ENCODE measurements at places on chromosomes 4 and X.

DNA sequence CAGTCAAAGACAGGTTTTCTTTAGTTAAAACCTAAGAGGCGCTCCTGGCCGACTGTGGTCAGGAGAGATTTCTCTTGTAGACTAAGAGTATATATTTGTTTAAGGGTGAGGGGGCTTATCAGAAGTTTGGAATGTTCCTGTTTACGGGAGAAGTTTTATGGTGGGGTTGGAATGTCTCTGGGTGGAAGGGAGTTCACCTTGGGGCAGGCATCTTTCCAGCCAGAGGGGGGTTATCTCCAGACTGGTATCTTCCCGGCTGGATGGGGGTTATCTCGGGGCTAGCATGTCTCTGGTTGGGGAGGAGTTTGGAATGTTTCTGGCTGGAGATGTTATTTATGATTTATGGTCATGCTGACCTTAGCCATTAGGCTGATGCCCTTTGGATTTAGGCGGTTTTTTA, 116.0 kb downstream of the COX7B2 start:
- DNase-seq, result no peak

GRCh38 chr4:170106900-170107299, 17.1 kb upstream of the AADAT start:
- DNase-seq, result no peak

- no peak for DNase-seq
Observed at GRCh38 chr4:14650127-14650526, 352.2 kb upstream of the CPEB2 start.

- DNase-seq, result peak; percentile 0
Observed at GRCh38 chr4:119314356-119314755, 7.6 kb downstream of the FABP2 start.

DNA sequence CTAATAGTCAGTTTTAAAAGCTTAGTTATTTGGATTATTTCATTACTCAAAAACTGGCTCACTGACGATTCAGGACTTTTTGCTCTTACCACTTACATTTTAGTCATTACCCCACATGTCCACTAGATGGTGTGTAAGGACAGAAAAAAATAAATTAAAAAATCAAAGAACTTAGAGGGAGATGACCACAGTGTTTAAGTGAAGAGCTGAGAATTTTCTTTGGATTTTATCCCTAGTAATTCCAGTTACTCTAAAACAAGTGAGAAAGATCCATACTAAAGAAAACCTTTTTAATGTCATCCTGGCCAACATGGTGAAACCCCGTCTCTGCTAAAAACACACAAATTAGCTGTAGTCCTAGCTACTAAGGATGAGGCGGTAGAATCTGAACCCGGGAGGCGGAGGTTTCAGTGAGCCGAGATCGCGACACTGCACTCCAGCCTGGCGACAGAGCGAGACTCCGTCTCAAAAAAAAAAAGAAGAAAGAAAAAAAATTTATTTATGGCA, 26.4 kb upstream of the TMPRSS11B start:
- no peak for DNase-seq

DNA sequence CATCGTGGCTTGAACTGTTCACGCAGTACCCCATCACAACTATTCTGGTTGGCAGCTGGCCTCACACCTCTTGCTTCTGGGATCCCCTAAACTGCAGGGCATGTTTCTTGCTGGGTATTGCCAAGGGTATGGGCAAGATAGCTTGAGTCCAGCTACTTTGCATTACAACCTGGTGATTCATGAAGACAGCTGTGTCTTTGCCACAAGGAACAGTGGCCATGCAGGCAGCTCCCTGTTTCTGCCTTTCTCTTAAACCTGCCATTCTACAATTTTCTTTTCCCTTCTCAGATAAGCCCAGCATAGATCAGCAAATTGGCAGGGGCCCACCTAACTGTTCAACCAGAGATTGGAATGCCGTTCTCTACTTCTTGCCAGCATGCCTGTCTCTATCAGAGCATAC, 42.8 kb downstream of the TENM3 start:
- DNase-seq, result no peak

GRCh38 chrX:10612215-10612614, 8.2 kb downstream of the MID1 start:
- DNase-seq, result no peak

GRCh38 chr4:81454499-81454898, 17.2 kb downstream of the RASGEF1B start:
- DNase-seq, result peak; percentile 4

DNA sequence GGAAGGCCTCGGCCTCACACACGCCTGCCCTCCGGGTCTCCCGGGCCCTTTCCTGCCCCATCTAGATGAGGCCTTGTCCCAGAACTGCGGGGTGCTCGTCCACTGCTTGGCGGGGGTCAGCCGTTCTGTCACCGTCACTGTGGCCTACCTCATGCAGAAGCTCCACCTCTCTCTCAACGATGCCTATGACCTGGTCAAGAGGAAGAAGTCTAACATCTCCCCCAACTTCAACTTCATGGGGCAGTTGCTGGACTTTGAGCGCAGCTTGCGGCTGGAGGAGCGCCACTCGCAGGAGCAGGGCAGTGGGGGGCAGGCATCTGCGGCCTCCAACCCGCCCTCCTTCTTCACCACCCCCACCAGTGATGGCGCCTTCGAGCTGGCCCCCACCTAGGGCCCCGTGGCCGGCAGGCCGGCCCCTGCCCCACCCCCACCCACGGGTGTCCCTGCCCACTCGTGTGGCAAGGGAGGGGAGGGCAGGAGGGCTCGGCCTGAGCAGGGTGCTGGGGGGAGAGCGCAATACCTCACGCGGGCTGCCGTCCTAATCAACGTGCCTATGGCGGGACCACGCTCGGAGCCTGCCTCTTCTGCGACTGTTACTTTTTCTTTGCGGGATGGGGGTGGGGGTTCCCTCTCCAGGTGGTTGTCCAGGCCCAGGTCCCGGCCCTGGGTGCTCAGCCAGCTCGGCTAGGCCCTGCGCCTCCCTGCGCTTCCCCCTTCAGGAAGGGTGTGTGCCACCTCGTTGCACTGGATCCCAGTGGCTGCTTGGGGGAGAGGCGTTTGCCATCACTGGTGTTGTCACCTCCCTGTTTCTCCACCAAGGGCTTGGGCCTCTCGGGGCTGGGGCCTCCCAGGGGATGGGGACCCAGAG, 3.1 kb downstream of the DUSP9 start:
- no peak for DNase-seq

GRCh38 chrX:22686138-22686541, 313.6 kb upstream of the DDX53 start:
- no peak for DNase-seq

DNA sequence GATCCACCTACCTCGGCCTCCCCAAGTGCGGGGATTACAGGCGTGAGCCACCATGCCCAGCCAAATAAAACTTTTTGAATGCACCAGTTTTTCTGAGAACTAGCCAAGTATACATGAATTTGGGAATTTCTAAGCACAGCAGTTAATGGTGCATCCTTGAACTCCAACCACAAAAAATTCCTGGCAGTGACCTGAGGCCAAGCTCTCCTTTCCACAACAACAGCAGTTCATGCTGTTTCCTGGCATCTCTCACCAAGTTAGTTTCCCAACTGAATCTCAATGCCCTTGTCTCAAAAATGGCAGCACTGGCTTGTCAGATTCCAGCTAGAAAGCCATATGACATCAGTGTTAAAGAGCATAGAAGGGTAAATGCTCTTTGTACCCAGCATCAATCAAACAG, 15.9 kb upstream of the XKRX start:
- DNase-seq, result no peak

GRCh38 chr4:153766758-153767157, 6.9 kb upstream of the RNF175 start:
- DNase-seq, result no peak

DNA sequence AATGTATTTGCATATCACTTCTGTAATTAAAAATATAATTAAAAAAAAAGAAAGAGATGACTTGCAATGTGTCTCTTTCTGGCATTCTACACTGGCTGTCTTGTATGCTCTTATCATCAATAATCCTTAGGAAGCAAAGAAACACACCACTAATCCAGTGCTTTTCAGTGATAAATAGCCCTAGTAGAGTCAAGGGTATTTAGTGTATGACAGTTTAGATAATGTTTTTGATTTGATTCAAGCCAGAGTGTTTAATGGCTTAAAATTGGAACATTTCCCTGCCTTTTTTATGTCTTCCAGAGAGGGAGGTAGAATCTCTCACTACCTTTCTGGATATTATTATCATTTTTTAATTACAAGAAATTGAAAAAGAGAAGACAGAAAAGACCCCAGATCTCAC, 48.6 kb upstream of the CXCL8 start:
- no peak for DNase-seq

GRCh38 chr4:21768349-21769310, 179.9 kb downstream of the KCNIP4 start:
- DNase-seq, result no peak

DNA sequence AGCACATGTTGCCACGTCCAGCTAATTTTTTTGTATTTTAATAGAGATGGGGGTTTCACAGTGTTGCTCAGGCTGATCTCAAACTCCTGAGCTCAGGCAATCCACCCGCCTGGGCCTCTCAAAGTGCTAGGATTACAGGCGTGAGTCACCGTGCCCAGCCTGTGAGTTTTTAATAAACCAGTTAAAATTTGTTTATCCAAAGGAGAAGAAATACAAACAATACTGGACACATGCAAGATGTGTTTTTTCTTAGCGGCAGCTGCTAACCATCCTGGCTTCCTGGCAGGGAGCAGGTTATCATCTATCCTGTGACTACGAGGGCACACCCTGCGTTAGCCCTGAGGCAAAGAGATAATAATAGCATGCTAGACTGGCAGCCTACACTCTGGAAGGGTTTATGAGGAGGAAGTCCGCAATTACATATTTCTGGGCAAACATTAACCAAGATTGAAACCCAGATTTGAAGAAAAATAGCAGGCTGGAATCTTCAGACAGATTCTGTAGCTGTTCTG, 191.4 kb downstream of the SPRY1 start:
- DNase-seq, result no peak

DNA sequence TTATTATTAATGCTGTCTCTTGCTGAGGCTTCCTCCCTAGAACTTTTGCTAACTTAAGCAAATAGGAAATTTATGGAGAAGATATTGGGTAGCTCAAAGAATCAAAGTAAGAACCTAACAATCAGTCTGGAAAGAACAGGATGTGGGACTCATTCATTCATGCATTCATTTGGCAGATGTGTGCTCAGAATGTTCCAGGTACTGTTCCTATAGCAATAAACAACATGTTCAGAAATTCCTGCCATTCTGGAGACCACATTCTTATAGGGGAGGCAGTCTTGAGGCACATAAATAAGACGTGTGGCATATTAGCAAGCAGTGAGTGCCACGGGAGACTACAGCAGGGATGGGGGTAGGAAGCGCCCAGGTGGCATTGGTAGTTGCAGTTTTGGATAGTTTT, 5.0 kb downstream of the GRK4 start:
- DNase-seq, result no peak

- DNase-seq, result no peak
Observed at GRCh38 chrX:119919835-119920585, 23.5 kb downstream of the NKAP start.

DNA sequence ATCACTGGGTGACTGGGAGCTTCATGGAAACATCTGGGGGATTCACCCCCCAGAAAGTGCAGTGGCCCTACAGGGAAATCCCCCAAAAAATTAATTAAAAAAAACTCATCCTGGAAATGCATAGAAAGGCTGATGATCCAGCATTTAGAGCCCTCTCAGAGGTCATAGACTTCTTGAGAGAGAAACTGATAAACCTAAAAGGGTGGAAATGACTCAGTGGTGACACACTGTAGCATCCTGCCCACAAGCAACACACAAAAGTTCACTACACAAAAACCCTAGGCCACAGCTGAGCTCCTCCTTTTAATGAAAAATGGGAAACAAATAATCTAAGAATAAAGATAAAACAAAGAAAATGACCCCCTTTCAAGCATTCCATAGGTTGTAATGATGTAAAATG, 911.5 kb downstream of the GLUD2 start:
- DNase-seq, result no peak

GRCh38 chrX:106932492-106932923, 12.3 kb downstream of the CLDN2 start:
- no peak for DNase-seq

GRCh38 chr4:107497054-107497453, 223.0 kb downstream of the PAPSS1 start:
- DNase-seq, result no peak

GRCh38 chr4:183438458-183439113, 5.8 kb upstream of the CDKN2AIP start:
- DNase-seq, result no peak

GRCh38 chr4:52704661-52705060, 45.6 kb upstream of the USP46 start:
- DNase-seq, result no peak

DNA sequence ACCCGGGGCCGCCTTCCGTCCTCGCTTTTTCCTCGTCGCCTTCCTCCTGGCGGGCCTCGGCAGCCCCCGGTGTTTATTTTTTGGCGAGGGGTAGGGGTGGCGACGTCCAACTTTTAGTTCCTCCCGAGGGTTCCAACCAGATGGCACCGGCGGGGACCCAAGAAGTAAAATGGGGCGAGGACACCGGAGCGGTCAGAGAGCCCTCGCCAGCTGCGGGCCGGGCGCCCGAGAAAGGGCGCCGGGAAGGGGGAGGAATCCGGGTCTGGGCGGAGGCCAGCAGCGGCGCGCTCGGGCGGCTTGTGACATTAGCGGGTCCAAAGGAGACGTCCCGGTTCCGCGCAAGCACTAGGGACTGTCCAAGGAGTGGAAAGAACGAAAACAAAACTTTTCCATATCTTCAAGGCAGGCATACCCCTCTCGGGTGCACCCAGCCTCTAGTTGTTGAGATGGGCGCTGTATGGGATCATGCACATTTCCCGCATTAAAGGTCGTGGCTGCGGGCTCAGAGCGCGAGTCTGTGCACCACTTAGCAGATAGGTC, 691 bp upstream of the USP46 start:
- DNase-seq, result no peak

GRCh38 chr4:176981551-176981950, 188.8 kb upstream of the VEGFC start:
- no peak for DNase-seq

- DNase-seq, result no peak
Observed at GRCh38 chrX:118212817-118213183, 96.2 kb upstream of the KLHL13 start.

- no peak for DNase-seq
Observed at GRCh38 chr4:31130930-31131329, 410.8 kb downstream of the PCDH7 start.

GRCh38 chrX:68914479-68914946, 85.7 kb downstream of the EFNB1 start:
- no peak for DNase-seq

GRCh38 chrX:48532161-48532560, 7.4 kb upstream of the TBC1D25 start:
- DNase-seq, result no peak

GRCh38 chr4:94480362-94480951, 28.7 kb downstream of the PDLIM5 start:
- DNase-seq, result no peak

DNA sequence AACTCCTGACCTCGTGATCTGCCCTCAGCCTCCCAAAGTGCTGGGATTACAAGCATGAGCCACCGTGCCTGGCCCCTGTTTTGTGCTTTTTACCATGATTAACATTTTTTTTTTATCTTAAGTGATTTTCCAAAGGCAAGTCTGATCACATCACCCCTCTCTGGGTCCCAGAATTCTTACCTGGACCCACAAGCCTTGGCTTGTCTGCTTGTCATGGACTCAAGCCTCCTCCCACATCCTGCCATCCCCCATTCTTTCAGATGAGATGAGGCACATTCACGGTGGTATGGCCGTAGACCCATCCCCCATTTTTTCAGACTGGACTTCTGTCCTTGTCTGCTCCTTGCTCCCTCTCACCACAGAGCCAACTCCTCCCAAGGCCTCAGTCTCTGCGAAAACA, 55.3 kb downstream of the APLN start:
- DNase-seq, result no peak
